ENCODE measurements at places on chromosomes 16 and 17. TPM values are rescaled to one million over a fixed set of nuclear protein-coding genes. Genes with fewer than 3 reads are reported as not detected.

The SDR42E2 gene
- total RNA-seq = not detected

DNA sequence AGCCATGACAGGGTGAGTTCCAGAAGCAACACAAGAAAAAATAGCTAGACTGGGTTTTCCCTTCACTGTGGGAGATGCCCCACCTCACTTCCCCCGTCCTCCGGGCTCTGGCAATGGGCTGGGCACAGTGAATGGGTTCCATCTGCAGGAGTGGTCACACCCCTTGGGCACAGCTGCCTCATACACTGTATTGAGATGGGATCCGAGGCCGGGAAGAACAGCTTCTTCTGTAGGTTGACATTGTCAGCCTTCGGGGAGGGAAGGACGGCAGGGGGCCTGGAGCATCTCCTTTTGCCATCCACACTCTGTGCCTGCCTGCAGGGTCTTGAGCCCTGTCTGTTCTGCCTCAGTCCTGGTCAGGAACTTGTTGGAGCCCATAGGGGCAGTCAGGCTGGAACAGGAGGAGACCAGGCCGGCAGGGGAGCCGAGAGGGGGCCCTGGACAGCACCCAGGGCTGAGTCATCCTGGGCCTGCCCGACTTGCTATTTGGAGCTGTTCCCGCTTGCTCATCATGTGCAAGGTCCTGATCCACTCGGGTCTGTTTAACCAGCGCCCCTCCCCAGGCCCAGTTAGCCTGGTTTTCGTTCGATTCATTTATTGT is 286.7 kb downstream of the SEC14L1 start:
- peak; percentile 74 for DNase-seq

GRCh38 chr17:76657505-76658241 is 14.1 kb upstream of the ST6GALNAC1 start:
- DNase-seq = no peak

- DNase-seq = no peak
These were observed 62.9 kb upstream of the WSB1 start for GRCh38 chr17:27230996-27231395.

DNA sequence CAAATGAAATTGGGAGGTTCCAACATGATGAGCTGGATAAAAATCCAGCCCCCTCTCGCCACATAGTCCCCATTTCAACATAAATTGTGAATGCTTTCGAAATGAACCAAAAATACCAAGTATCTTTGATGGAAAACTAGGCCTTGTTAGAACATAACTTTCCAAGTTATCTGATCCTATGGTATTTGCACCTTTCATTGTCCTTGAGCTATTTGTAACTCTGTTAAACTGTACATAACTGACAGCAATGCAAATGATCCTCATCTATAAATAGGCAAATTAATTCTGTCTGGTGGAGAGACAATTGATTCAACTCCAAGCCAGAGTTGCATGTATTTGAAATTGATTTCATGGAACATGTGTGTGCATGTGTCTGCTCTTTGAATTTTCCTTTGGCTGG is 18.2 kb downstream of the CMTM4 start:
- DNase-seq = no peak

- DNase-seq = no peak
These were observed 32.6 kb downstream of the PPL start for GRCh38 chr16:4904108-4904941.
